Activated naive CD4-positive, alpha-beta T cell treated with anti-CD3 and anti-CD28 coated beads, Interleukin-2, amount 50 U/mL, for 16 hours (primary cell): ENCODE measurements at places on chromosomes 3 and 15.
A peak's percentile ranks its signal among the peaks of the same experiment; 100 is the strongest.

GRCh38 chr15:36175741-36176291 lies 403.6 kb upstream of the CDIN1 start:
- no peak for DNase-seq

GRCh38 chr3:28667646-28668621 lies 319.3 kb upstream of the AZI2 start:
- peak; percentile 17 for DNase-seq

DNA sequence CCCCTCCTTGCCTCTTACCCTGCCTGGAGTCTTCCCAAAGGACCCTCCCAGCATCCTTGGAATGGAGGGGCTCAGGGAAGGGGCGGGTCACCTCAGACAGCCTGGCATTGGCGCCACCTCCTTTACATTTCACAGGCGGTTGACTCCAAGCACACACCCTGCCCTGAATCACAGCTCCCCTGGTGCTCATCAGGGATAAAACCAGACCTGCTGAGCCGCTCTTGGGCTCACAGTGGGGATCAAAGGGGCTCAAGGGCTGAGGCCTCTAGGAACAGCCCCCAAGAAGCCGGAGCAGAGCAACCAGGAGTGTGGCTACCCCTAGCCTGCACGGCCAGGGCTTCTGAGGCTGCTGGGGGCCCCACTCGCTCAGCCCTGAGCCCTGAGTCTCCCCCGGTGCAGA lies 16.6 kb downstream of the LINGO1 start:
- DNase-seq: no peak

GRCh38 chr3:64578797-64579196 lies 109.0 kb downstream of the ADAMTS9 start:
- DNase-seq: no peak

DNA sequence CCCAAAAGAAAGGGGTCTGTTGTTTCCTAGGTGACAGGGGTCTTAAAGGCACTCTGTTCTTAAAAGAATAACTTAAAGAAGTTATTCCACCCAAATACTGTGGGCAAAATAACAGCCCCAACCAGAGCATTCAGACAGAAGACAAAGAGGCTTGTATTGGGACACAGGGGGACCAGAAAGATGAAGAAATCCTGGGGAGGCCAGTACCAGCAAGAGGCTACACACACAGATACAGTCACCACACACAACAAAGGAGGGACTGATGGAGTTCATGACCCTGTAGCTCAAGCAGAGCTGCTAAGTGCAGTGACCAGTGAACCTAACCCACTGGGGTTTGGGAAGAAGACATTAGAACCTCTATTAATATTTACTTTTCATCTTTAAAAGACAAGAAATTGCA lies 59.0 kb downstream of the MTHFS start:
- DNase-seq: no peak

DNA sequence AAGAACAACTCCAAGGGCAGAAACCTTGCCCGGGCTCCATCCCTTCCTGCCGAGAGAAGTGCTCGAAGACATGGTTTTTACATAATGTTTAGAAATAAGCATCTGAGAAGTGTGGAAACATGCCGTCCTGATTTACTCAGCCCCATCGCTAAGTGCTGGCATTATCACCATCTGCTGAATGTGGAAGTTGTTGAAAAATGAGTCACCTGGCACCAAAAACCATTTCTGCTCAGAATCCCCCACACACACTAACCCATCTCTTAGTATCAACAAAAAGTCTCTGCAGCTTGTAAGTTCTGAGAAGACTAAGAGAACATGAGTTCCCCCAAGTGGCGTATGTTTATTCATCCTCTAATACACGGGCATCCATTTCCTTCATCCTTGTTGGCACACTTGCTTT lies 51.0 kb upstream of the ARL8B start:
- no peak for DNase-seq

- no peak for DNase-seq
Observed at GRCh38 chr3:188595890-188596376, 442.0 kb downstream of the LPP start.

GRCh38 chr3:138186221-138186620 lies 880 bp upstream of the ARMC8 start:
- DNase-seq: no peak

GRCh38 chr15:22945071-22945470 lies 35.1 kb downstream of the CYFIP1 start:
- DNase-seq: no peak

GRCh38 chr15:83871808-83872559 lies 218.1 kb downstream of the ADAMTSL3 start:
- no peak for DNase-seq

- DNase-seq: no peak
Observed at GRCh38 chr3:44782891-44783290, 21.3 kb downstream of the KIF15 start.

GRCh38 chr3:124281453-124282316 lies 289.8 kb upstream of the ROPN1 start:
- no peak for DNase-seq

- no peak for DNase-seq
Observed at GRCh38 chr3:159791336-159791735, 197.3 kb upstream of the IL12A start.

GRCh38 chr15:85750319-85751290 lies 44.1 kb downstream of the KLHL25 start:
- no peak for DNase-seq

DNA sequence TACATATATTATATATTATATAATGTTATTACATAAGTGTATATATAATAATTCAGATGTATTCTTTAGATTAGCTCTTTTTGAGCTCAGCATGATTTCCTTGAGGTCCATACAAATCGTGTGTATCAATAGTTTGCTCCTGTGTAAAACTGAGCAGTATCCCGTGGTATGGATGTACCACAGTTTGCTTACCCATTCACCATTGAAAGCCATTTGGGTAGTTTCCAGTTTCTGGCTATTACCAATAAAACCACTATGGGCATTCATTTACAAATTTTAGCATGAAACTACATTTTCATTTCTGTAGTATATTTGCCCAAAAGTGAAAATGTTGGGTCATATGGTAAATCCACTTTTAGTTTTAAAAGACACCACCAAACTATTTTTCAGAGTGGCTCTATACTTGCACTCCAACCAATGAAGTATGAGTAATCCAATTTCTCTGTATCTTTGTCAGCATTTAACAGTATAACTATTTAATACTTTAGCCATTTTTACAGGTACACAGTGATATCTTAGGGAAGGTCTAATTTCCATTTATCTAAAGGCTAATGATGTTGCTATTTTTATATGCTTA lies 1361.4 kb upstream of the GBE1 start:
- DNase-seq: no peak

DNA sequence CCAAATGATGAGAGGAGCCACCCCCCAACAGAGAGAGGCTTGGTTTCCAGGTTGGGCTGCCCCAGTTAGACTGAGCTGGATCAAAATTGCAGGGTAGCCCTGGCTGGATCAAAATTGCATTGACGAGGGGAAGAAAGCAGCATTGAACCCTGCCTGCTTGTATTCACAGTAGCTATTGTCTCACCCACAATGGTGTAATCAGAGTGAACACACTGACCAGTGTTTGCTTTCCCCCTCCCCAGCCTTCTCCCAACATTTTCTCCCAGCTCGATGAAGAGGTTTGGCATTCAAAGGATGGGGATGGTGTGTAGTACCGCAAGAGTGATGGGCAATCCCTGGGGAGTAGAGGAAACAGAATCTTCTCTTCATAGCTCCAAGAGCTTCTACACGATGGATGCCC lies 223.8 kb downstream of the ADAMTS9 start:
- DNase-seq: no peak

DNA sequence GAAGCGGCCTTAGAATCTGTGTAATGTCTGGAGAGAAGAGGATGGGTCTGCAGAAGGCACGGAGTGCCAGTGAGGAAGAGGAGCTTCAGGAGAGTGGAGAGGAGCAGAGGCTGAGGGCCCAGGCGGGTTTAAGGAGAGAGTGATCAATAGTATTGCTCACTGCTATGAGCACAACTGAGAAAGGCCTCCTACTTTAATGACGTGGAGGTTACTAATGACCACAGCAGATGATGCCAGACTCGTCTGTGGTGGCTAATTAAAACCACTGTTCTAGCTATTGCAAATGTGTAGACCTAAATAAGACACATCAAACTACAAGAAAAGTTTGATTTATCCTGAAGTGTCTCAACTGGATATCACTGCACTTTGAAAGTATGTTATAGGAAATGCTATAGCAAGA lies 33.2 kb downstream of the MTMR10 start:
- no peak for DNase-seq

GRCh38 chr3:189792046-189792929 lies 161.1 kb downstream of the TP63 start:
- DNase-seq: no peak

DNA sequence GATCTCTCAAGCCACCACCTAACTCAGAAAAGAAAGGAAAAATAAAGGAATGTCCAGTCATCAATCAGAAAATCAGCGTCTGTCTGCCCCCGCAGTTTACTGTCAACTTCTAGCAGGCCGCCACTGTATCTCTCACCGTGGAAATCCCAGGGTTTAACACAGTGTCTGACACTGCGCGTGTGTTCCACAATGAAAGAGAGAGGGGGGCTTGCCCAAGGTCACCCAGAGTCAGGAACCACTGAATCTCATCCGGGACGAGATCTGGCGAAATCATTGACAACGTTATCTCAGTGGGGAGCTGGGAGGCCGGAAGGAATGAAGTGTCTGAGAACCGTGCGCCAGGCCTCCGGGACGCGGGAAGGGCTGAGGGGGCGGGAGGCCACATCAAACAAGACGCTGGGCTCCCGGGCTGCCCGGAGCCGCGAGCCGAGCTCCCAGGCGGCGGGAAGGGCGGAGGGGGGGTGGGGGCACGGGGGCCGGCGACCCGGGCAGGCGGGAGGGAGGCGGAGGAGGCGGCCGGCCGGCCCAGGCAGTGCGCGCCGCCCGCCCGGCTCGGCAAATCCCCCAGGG lies 2.2 kb upstream of the HES1 start:
- peak; percentile 35 for DNase-seq

DNA sequence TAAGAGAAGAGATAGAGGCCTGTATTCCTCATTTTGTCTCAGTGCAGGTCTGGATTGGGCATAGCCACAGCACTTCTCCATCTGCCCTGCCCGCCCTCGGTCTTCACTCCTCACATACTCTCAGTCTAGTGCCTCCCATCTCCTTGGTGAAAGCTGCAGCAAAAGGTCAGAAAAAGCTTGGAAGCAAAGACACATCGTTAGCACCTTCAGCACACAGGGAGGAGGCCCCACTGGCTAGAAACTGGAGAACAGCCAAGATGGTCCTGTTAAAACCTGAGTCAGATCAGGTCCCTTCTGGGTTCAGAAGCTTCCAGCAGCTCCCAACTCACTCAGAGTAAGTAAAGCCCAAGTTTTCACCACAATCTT lies 1.6 kb upstream of the KLF15 start:
- DNase-seq: no peak

GRCh38 chr3:42184651-42185443 lies 81.1 kb downstream of the CCK start:
- no peak for DNase-seq

DNA sequence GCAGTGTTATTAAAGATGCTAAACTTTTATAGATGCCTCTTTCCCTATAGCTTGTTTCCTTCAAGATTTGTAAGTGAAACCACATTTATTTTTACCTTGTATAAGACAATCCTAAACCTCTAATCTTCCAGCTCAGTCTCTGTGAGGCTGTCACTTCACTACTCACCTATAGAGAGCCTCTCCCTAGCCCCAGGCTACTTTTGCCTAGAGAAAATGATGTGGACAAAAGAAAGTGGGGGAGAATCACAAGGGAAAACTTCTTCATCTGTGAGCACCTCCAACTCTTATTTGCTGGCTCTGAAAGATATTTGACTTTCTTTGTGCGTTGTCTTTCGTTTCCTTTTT lies 74.9 kb upstream of the SCN5A start:
- DNase-seq: no peak

DNA sequence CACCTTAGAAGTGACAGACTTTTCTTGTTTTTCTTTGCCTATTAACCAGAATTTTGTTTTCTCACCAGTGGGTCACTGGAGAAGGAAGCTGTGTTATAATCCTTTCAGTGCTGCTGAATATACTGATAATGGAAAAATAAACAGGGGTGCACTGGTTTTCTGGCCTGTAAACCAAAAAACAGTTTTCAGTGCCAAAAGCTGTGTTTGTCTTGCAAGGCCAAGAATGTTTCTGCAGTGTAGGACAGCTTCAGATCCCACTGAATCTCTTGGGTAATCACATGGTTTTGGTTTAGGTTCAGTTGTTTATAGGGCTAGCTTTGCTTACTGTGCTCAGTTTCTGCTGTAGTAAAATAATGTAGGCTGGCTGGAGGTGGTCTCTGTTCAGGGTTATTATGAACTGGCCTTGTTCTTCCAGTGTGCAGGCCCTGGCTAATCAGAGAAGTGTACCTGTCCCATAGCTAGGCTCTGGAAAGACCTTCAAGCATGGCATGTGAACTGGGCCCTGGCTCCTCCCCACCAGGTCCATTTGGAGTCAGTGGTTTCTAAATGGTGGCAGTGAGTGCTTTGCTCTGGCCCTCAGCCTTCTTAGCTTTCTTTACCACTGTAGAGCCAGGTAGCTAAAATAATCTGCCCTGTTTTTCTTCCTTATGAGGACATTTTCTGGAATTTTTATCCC lies 18.7 kb downstream of the PDE8A start:
- no peak for DNase-seq

- no peak for DNase-seq
Observed at GRCh38 chr15:88529021-88529630, 17.4 kb downstream of the DET1 start.

GRCh38 chr3:197181741-197182140 lies 116.7 kb downstream of the DLG1 start:
- no peak for DNase-seq

DNA sequence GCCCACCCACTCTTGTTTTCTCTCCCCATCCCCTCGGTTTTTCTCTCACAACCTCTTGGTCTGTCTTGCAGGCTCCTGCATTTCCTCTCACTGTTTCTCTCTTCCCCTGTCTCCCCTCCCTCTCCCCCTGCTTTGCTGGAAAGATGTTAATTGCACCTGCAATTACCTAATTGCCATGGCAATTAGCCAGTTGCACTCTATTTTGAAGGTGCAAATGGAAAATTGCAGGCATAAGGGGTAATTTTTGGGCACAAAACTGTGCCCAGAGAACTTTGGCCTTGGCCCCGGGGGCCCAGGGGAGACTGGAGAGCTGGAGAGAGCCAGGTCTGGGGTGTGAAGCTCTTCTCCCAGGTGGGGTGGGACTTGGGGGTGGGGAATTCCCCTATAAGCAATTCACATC lies 164.5 kb upstream of the TLE3 start:
- DNase-seq: no peak

- no peak for DNase-seq
Observed at GRCh38 chr3:118772547-118773011, 262.1 kb downstream of the IGSF11 start.

GRCh38 chr3:184691397-184692231 lies 20.2 kb downstream of the MAGEF1 start:
- DNase-seq: no peak

- no peak for DNase-seq
Observed at GRCh38 chr15:93066224-93066681, 22.8 kb downstream of the RGMA start.
